ENCODE measurements at places on chromosomes 4 and X.

DNA sequence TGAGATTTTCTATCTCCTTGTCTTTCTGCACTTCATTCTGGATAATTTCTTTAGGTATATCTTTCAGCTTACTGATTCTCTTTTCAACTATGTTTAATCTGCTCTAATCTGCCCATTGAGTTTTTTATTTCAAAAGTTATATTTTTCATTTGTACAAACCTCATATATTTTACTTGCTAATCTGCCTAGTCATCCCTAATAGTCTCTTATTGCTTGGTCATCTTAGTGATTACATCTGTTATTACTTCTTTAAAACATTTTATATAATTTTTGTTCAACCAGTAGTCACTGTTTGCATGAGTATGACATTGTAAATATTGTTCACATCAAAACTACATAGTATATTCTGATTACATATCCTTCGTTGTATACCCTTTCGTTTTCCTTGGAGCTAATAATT is 32.4 kb downstream of the KANTR start:
- DNase-seq = no peak

GRCh38 chrX:130550351-130550750 is 148.6 kb downstream of the RBMX2 start:
- DNase-seq = no peak

DNA sequence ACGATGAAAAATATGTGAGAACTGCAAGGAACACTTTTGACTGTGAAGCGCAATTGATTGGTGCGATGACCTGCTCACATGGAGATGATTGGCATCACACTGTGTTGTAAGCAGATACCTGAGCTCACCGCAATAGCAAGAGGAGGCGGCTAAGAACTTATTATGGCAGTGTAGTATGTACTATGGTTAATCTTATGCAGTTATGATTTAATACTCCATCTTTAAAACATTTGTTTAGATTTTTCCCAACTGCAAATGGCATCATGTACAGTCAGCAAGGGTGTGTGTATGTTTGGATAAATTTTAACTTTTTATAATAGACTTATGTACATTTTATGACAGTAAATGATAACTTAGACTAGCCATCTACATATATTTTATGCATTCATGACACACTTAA is 25.5 kb downstream of the PRIMPOL start:
- DNase-seq = no peak

GRCh38 chr4:18981234-18981615 is 959.7 kb upstream of the LCORL start:
- no peak for DNase-seq

Measured in activated CD8-positive, alpha-beta memory T cell treated with anti-CD3 and anti-CD28 coated beads for 4 hours (primary cell).